ENCODE measurements at places on chromosomes 16 and 17.
A peak's percentile ranks its signal among the peaks of the same experiment; 100 is the strongest.

- peak; percentile 54 for ATAC-seq
These were observed at the start of gene RAMP2 for GRCh38 chr17:42760652-42761581. Gene RAMP2, plus strand, starts transcription at chr17:42761227. Its CDS starts 35 bp downstream, at chr17:42761262.

- no peak for ATAC-seq
These were observed 5.6 kb upstream of the TMEM88 start for GRCh38 chr17:7849130-7849750.

GRCh38 chr17:39139161-39139511, 12.3 kb downstream of the PLXDC1 start:
- ATAC-seq = no peak

GRCh38 chr16:49015225-49015592, 266.4 kb downstream of the CBLN1 start:
- ATAC-seq = no peak

DNA sequence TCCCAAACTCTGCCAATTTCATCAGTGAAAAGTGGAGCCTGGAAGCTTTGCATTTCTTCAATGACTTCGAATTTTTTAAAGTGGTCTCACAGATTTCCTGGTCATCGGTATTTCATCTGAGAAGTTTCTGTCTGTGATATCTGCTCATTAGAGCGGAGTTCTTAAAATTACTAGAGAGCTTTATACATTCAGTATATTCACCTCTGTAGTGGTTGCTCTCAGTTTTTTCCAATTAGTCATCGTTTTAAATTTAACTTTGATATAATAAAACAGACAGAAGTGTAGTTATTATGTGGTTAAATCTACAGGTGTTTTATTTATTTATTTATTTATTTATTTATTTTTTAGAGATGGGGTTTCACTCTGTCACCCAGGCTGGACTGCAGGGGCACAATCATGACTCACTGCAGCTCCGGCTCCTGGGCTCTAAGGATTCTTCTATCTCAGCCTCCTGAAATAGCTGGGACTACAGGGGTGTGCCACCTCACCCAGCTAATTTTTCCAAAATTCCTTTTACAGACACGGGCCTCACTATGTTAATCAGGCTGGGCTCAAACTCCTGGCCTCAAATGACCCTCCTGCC, 16.0 kb downstream of the ARHGAP17 start:
- no peak for ATAC-seq

DNA sequence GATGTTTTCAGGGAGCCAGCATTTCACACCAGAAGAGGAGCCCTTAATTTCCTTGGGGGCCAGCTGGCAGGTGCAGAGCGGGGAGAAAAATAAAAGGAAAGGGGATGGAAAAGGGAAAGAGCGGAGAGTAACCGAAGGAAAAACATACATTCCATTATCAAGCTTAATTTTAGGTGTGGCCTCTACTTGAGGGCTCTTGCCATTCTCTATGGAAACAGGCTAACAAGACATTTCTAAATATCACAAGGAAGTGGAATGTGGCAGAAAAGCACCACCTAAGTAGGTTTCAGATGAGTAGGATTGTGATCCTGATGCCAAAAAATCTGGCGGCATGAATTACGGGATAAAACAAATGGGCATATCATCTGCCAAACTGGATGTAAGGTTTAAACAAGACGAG, 970 bp upstream of the DYNC1LI2 start:
- ATAC-seq = no peak

GRCh38 chr16:68782198-68783174, 45.4 kb downstream of the CDH1 start:
- ATAC-seq = no peak

- no peak for ATAC-seq
These were observed 47.9 kb downstream of the ASIC2 start for GRCh38 chr17:33245183-33245582.

DNA sequence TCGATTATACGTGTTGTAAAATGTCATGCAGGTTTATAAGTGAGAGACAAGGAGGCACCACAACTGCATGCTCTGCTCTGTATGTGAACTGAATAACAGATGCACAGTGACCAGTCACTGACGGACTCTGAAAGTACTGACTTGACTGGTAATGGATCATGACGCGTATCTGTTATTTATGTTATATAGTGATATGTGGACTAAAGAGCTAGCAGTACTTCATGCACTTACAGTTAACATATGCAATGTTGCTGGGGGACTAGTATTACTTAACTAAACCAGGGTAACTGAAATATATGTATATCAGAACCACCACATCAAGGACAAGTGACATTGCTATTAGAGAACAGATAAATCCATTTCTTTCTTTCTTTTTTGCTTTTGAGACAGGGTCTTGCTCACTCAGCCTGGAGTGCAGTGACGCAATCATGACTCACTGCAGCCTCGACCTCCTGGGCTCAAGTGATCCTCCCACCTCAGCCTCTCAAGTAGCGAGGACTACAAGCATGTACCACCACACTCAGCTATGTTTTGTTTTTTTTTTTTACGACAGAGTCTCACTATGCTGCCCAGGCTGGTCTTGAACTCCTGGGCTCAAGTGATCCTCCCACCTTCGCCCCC, 17.2 kb downstream of the COIL start:
- ATAC-seq = no peak

DNA sequence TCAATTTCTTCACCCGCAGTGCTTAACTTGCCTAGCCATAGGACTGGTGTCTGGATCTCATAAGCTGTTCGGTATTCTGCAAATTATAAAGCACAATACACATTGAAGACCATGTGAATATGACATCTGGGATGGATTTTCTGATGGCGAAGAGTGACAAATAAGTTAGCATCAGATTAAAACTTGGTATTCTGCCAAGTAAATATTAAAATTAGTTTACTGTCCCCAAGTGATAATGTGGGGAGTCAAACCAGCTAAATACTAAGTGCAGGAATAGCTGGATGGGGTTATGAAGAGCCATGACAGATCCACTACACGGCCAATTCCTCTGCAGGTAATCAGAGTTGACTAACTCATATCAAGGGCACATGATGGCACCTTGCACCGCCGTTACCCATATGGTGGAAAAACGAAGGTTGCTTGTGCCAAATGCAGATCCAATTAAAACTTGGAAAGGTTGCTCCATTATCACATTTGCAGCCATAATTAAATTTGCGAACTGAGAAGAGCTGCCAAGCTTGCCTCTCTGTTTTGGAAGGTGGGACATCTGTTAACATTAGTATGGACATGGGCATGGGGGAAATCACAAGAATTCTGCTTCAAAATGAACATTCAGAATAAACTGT, 114.9 kb upstream of the TOM1L1 start:
- no peak for ATAC-seq

- no peak for ATAC-seq
These were observed 8.6 kb downstream of the CCDC102A start for GRCh38 chr16:57527610-57528360.

DNA sequence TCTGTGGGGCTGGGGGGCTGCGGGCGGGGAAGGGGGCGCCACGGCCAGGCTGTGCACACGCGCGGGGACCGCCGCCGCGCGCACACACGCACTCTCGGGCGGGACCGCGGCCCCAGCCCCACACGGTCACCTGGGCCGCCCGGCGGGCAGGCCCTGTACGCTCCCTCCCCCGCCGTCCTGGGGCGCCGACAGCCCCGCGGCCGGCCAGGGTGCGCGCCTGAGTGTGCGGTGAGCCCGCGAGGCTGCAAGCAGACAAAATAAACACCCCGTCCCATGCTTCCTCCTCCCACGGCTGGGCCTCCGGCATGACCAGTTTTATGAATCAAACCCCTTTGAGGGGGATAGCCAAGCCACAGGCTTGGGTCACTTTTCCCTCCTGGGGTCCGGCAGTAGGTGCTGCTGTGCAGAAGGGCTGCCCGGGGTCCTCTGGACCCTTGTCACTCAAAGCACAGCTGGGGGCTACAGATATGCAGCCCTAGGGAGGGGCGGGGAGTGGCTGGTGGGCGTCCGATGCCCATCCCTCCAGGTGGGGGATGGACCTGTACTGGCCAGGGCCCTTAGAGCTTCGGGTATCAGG, 441 bp downstream of the VASN start:
- ATAC-seq = peak; percentile 8

DNA sequence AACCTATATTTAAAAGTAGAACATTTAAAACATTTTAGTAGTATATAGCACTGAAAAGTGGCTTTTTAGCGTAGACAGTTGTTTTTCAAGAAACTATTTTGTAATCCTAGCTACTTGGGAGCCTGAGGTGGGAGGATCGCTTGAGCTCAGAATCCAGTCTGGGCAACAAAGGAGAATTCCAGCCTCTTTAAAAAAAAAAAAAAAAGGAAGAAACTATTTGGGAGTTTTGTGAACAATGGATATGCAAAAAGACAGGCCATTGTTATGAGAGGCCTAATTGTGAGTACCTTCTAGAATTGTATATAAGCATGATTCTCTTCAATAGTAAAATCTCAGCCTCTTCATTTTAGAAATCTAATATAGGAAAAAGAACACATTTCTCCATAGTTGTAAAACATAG, 17.6 kb downstream of the OMG start:
- ATAC-seq = no peak

DNA sequence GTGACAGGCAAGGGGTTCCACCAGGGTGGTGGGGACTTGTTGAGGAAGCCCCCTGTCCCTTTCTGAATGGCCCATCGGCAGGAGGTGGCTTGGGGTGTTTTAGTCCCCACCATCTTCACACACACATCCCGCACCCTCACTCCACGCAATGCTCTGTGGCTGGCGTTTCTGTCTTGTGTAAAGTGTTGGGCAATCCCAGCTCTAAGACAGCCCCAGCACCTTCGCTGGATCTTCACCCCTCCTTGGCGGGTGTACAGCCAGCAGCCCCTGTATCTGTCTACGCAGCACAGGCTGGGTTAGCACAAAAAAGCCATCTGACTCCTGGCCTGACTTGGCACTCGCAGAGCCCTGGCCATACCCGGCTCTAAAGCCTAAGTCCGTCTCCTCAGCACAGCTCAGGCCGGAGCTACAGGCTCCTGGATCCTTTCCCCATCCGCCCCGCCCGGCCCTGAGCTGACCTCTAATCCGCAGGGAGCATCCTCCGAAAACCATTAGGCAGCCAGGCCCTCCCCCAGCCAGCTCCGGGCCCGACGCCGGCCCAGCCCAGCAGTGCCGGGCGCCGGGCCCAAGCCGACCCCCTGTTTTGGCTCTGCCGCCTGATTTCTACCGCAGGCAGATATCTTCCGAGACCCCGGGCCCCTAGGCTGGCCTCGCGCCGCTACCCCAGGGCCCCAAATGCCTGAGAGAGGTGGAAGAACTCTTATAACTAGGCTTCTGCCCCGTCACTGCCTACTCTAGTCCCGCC, 42.4 kb upstream of the TAC4 start:
- ATAC-seq = peak; percentile 68

DNA sequence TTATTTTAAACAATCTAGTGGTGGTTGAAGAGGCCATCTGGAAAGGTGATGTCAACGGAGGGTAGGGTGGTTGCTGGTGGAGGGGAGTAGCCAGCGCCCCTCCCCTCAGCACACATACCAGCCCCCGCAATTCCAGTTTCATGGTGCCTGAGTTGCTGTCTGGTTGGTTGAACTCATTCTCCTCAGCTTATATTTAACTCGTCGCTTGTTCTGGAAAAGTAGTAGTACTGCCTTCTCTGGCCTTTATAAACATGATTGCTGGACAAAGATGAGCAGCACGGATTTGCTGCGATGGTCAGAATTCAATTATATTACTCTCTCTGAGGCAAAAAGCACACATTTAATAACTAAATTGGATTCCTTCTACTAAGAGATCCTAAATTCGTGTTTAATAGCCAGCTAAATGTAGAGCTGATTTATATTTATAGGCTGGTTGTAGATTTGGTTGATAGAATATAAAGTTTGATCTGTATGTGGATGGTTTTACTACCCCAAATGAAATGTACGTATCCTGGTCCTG, 238.0 kb upstream of the TBX2 start:
- no peak for ATAC-seq

- no peak for ATAC-seq
These were observed 123.6 kb upstream of the CRHR1 start for GRCh38 chr17:45660474-45660873.

DNA sequence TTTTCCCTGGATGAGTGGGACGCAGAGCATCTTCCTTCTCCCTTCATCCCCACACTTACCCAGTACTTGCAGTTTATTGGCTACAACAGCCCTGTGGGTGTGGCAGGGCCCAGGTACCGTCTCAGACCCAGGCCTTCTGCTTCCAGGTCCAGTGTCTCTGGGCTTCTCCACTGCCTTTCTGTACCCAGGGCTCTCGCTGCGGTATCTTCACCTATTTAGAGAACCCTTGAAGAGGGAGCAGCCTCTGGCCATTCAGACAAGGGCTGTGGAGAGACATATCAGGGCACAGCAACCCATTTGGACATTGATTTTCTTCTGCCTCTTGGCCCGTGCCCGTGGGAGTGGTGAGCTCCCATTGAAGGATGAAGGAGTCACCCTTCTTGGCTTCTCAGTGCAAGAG, 17.3 kb downstream of the TBX4 start:
- ATAC-seq = no peak

DNA sequence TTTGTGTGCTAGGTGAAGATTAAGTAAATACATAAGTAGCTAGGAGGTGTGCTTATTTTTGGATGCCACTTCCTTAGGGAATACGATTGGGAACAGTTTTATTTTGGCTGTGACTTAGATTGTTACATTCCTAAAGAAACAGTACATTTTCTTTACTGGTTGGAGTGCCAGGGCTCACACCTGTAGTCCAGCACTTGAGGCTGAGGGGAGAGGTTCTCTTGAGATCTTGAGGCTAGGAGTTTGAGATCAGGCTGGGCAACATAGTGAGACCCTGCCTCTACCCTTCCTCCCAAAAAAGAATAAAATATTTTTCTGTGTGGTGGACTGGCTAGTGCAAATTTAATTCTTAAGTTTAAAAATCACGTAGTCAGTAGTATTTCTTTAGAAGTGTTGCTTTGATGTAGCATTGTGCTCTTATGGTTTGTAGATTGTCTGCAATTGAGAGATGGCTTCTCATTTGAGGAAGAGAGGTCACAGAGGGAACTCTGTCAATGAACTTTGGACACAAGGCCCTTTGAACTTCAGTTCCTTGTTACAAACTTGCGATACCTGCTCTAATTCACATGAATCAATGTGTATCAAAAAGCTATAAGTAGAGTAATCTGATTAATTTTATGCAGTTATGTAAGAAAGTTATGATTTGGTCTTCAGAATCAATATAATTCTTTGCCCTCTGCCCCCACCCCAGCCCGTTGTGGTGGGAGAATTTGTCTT, 7.1 kb downstream of the HAPSTR1 start:
- no peak for ATAC-seq

DNA sequence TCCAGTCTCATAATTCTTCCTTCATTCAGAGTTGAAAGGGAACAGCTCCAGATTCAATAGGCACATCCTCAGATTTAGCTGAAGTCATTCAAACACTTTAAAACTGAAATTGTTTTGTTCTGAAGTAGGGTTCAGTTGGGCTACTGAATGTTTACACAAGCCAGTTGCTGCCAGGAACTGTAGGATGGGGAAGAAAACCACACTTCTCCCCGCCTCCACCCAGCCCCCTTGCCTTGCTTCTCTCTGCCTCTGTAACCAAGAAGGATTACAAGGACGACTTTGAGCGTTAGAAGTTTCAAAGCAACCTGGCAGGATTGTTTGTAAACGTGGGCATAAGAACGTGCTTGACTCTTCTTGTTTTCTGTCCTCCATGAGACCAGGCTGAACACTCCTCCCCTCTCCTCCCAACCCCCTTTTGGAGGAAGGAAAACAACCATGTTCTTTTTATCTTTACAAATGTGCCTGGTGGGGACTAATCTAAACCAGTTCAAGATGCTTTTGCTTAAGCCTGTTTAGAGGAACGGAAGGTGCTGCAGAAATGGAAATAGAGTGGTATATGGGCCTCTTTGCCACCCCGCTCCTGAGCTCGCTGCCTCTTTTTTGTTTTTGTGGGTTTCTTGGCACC, 287.9 kb downstream of the FTO start:
- ATAC-seq = no peak
